ENCODE measurements at places on chromosomes 1 and 21. TPM values are rescaled to one million over a fixed set of nuclear protein-coding genes. Genes with fewer than 3 reads are reported as not detected.

GRCh38 chr1:202283991-202284390 is 57.7 kb downstream of the UBE2T start:
- no peak for DNase-seq

DNA sequence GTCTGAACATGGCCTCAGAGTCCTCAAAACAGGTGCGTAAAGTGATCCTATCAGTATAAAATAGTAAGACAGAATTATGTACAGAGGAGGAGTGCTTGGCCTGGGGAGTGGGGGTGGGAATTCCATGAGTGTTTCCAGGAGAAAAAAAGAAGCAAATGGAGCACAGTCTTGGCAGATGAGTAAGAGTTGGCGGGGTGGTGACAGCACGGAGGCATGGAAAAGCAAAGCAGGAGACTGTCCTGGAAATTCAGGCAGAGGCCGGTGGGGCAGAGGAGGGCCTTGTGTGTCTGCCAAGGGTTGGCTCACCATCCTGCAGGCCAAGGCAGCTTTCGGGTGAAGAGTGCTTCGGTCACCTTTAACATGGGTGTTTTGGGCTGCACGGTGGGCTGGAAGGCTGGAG is 63.4 kb downstream of the OPTC start:
- no peak for DNase-seq

DNA sequence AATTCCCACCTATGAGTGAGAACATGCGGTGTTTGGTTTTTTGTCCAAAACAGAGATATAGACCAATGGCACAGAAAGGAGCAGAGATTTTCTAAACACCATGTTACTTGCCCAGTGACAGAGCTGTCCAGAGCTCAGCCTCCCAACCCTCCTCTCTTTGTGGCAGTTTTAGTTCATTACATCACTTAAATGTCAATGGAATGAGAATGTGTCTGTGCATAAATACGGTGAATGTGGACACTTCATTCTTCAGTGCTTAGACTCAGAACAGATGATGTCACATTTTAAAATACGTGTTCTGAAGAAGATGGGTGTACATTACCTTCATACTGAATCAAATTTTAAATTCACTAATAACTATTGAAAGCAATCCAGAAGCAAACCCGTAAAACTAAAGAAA is 374.9 kb downstream of the DSCAM start:
- no peak for DNase-seq

GPR3 gene
- 1.00 TPM for polyA plus RNA-seq

DNA sequence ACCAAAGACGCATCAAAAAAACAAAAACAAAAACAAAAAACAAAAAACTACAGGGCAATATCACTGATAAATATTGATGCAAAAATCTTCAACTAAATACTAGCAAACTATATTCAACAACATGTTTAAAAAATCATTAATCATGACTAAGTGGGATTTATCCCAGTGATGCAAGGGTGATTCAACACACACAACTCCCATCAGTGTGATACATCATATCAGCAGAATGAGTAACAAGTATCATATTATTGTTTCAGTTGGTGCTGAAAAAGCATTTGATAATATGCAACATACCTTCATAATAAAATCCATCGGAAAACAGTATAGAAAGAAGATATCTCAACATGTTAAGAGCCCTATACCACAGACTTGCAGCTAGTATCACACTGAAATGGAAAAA is 953.0 kb downstream of the AMY1C start:
- DNase-seq: no peak

GRCh38 chr1:197798492-197798891 is 23.2 kb upstream of the DENND1B start:
- DNase-seq: no peak

DNA sequence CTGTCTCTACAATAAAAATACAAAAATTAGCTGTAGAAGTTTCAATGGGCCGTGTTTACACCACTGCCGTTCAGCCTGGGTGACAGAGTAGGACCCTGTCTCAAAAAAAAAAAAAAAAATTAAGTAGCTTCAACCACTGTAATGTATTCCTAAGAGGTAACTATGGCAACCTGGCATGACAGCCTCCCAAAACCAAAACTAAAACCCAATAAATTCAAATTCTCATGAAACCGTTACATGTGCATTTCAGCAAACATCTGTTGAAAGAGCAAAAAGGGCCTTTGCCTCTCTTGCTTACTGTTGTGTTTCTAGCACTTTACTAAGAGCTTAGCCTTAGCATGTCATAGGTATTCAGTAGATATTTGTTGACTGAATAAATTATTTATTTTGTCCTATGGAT is 33.5 kb downstream of the ODR4 start:
- no peak for DNase-seq

- no peak for DNase-seq
These were observed 10.1 kb upstream of the XCL2 start for GRCh38 chr1:168553680-168554553.

CFHR5 gene
- polyA plus RNA-seq: not detected

DNA sequence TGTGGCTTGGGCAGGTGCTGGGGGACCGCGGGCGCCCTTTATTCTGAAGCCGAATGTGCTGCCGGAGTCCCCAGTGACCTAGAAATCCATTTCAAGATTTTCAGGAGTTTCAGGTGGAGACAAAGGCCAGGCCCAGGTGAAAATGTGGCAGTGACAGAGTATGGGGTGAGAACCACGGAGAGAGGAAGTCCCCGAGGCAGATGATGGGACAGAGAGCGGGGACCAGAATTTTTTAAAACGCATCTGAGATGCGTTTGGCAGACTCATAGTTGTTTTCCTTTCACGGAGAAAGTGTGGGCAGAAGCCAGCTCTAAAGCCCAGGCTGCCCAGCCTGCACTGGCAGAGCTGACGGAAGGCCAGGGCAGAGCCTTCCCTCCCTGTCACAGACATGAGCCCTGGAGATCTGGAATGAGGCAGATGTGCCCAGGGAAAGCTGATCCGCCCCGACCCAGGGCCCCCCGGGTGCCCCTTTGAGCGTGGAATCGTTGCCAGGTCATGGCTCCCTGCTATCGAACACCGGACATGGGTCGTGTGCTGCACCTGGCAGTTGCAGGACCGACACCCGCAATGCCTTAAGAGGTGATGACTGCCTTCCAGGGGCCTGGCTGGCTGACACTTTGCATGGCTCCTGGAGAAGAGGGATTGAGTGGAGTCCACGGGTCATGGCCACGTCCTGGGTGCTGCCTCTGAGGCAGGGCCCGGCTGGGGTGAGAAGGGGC is 6.5 kb upstream of the SLX9 start:
- no peak for DNase-seq

CD5L gene
- 0.10 TPM for polyA plus RNA-seq

NBPF20 gene
- polyA plus RNA-seq: 2.0 TPM

DNA sequence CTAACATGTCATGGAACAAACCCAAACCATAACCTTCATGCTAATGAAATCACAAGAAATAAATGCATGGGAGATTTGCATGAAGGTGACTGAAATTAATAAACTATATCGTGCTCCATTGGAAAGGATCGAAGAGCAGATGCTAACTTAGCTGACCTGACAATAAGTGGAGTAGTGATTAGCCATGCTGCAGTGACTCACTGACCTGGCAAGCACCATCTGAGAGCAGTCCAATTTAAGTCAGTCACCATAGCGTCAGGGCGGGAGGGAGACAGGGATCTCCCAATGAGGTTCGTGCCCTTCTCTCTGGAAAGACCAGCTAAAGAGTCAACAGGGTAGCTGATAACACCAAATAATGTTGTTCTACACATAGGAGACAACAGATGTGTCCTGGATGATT is 21.5 kb downstream of the OLIG2 start:
- no peak for DNase-seq

OPRD1 gene
- polyA plus RNA-seq: 0.33 TPM

- DNase-seq: no peak
These were observed 536.0 kb downstream of the NPHP4 start for GRCh38 chr1:5456090-5456811.

EDARADD gene
- polyA plus RNA-seq: 7.8 TPM

DNA sequence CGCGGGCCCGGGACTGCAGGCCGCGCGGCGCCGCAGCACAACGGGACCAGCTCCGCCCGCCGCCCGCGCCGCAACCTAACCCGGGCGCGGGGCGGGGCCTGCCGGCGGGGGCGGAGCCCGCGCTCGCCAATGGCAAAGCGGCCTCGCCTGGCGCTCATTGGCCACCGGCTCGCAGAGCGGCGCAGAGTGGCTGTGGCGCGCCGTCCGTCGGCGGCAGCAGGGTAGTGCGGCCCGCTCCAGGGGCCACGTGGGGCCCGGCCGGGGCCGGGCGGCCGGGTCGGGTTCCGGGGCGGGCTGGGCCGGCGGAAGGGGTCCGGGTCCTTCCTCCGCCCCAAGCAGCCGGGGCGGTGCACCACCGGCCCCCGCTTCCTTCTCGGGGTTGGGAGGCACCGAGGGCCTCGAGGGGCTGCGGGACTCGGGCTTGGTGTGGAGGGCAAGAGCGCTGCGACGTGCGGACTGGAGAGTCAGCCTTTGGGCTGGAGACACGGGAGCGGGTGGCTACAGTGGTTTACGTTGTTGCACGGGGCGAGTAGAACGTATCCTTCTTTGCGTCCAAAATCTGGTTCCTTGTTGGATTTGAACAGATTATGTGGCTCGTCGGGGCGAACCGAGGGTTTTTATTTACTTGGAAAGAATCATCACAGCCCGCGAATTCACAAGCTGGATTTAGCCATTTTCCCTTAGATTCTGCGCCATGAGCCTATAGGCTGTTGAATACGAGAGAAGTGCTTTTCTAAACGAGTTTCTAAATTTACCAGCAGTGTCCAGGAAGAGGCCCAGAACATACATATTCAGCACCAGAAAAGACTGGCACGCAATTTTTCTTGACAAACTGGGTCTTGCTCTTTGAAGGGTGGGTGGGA is at the start of gene SRM:
Gene SRM (minus strand): TSS at position 51 of the 863 bp plus-strand sequence. CDS start 75 bp downstream, outside the sequence.
- peak; percentile 57 for DNase-seq

DNA sequence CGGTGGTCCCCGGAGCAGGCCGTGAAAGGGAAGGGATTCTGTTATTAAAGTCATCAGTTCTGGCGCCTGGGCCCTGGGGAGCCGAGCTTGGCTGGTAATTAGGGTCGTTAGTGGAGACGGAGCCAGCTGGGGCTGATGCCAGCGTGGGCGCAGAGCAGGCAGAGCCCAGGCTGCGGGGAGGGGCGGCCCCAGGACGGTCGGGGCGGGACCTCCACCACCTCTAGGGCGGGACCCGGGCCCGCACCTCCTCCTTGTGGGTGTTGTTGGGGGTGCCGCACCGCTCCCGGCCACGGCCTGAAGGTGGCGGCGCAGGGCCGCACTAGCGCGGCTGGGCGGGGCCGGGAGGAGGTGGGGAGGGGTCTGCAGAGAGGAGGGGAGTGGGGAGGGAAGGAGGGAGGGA is 470.6 kb downstream of the PTPRU start:
- DNase-seq: no peak

DNA sequence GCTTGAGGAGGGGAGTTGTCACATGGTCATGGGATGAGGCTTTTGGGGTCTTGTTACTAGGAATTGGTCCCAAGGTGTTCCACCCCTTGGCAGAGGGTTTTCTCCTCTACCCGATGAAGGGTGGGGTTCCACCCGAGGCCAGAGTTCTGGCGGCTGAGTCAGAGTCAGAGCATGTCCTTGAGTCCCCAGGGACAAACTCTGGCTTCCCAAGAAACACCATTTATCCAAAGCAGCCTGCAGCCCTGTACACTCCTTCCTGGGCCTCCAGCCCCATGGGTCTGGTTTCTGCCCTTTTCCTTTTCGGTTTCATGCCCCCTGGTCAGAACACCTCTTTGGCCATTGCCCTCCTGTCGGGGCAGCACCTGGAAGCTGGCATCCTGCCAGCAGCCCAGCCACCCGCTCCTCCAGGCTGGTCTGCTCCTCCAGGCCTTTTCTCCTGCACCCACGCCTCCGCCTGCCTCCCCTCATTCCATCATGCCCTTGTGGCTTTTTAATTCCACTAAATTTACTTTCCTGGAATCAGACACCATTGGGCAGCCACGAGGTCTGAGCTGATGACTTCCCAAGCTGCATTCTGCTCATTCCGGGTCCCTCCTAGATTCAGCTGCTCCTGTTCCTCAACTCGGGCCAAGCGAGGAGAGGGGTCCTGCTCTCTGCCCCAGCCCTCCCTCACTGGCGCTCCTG is 301.7 kb upstream of the VAMP3 start:
- DNase-seq: no peak

APOBEC4 gene
- not detected for polyA plus RNA-seq

DNA sequence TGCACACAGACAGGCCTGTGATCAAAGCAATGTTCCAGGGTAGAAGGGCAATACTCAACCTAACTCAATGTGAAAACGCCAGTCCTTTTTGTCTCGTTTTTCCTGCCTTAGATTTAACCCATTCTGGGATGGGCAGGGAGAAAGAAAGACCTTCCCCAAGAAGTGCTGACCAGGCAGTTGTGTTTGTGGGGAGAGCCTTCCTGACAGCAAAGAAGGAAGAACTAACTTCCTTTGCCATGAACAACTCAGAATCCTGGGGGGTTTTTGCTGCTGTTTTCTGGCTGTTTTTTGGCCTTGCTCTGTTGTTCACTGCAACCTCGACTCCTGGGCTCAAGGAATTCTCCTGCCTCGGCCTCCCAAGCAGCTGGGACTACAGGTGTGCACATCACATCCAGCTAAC is 112.0 kb upstream of the RAB4A start:
- no peak for DNase-seq

- no peak for DNase-seq
These were observed 85.6 kb downstream of the PAX7 start for GRCh38 chr1:18716112-18716784.

GRCh38 chr1:30315185-30315960 is 408.0 kb downstream of the MATN1 start:
- no peak for DNase-seq

DNA sequence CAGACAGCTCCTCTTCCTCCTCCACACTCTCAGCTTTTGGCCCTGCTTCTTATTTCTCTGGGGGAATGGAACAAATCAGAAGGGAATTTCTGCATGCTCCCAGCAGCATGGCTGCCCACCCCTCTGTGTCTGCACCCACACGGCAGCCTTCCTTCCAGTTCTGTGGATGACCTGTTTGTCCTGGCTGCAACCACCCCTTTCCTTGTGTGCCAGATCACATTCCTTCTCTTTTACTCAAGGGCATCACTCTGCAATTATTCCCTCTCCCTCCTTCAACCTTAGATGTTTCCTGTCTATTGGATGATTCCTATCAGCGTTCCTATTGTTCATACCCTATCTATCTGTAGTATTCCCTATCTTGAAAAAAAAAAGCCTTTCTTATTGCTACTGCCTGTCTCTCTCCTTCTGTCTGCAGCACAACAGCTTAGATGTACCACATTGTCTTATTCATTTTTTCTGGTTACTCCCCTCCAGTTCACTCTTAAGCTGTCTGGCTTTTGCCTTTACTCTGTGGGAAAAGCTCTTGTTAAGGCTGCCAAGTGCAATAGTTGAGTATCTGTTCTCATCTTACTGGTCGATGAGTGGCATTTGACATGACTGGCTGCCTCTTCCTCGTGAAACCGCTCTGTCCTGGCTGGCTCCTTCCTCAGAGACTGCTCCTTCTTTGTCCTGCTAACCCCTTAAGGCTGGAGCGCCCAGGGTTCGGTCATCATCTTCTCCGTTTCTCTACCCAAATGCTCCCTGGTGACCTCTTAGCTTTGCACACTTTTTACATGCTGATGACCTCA is 351.1 kb downstream of the CAMTA1 start:
- DNase-seq: no peak

- no peak for DNase-seq
These were observed 68.2 kb upstream of the SSX2IP start for GRCh38 chr1:84758476-84758875.

- DNase-seq: no peak
These were observed 9.2 kb upstream of the BEND5 start for GRCh38 chr1:48785869-48786268.

Measured in right renal cortex interstitium (tissue), 3 donors.